ENCODE measurements at places on chromosomes 2 and 18.

GRCh38 chr2:218981390-218981880, 3.5 kb downstream of the FEV start:
- DNase-seq, result no peak

DNA sequence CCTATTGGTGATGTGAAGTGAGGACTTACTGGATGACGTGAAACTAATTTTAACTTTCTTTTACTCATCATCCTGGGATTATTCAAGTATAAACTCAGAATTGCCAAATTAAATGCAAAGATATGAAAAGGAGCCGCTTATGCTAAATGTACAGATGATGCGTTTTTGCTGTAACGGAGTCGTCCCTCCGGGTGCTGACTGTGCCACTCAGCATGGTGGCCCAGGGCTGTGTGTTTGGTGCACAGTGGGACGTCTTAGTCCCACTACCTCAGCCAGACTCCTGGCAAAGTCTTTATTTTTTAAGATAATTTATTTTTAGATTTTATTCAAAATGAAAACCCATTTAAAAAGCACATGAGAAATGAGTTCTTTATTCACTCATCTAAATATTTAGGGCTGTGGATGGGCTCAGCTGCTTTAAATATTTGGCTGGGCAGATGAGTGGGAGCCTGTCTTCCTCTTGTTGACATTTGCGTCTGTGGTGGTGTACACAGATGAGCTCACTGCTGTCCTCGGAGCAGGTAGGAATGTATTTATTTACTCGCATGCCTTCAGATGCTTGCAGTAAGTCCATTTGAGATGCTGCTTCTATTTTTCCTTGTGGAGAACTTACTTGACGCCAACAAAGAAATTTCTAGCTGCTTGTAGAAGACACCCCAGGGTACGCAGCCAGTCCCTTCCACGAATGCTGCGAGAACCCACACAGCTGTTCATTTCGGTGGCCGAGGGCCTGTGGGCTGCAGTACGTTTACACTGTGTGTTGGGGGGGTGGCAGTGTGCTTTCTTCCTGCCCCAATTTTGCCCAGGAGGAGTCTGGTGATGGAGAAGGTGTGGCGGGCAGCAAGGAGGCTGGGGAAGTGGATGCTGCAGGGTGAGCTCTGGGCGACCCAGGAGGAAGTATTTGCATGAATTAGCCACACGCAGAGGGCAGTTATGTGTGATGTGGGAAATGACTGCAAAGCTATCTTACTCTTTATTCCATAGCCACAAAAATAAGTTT, 105.0 kb downstream of the AGAP1 start:
- no peak for DNase-seq

GRCh38 chr2:172970660-172971059, 105.0 kb upstream of the MAP3K20 start:
- DNase-seq, result no peak

DNA sequence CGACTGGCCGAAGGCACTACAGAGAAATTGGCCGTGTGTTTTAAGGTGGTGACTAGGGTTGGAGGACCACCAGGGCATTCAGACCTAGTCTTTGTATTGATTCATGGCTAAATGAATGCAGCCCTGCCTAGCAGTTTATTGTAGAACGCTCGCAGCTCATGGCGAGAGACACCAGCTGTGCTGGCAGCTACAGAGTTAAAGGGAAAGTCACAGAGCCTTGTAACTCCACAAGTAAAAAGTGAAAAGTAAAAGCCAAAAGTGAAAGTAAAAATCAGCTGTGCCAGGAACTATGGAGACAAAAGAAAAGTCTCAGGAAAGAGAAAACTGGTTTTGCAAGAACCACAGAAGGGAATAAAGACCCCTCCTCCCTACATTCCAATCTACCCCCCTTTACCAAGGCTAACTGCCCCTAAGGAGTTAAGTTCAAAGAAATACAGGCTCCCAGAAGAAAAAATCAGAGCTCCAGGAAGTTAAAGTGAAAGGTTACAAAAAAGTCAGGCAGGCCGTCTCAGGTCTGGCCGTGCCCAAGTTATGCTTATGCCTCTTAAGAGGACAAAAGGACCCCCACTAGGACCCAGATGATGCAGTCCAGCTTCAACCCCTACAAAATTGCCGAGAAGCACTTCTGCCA, 46.4 kb upstream of the SELENOI start:
- DNase-seq, result no peak

DNA sequence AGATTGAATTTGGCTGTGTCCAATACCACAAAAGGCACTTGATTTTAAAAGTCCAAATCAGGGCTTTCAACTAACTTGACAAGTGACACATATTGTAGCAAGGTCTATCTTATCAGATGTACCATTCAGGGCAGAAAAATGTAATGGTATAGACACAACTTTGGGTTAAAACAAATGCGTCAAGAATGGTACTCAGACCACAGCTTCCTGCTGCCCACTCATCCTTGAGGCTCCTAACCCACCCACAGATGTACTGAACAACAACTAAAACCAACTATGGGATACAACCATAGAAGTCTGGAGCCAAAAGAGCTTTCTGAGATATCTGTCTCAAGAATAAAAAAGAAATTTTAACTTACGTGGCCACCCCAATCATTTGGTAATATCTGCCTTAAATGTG, 105.2 kb downstream of the RBM43 start:
- DNase-seq, result no peak

GRCh38 chr18:68784071-68784470, 13.8 kb upstream of the CCDC102B start:
- DNase-seq, result no peak

DNA sequence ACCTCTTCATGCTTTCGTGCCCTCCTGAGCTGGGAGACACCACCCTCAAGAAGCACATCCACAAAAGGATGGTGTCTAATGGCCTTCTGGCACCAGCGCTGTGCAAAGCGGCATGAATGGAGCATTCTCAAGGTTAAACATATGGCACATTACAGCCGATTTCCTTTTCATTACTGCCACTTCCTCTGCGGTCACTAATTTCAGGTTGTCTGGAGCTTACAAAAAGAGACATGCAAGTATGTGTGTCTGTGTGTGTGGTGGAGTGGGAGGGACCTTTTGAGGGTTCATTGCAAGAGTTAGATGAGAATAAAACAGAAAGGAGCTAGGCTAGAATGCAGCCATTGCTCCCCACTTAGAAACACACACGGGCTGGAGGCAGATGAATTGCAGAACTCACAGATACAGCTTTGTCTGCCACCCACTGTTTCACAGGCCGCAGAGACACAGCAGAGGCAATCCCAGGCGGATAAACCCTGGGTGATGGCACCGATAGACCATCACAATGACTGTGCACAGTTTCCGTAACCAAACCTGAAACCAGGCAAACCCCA, 76.0 kb downstream of the TGIF1 start:
- DNase-seq, result no peak

- DNase-seq, result no peak
These were observed 40.1 kb upstream of the SOS1 start for GRCh38 chr2:39160982-39161381.

DNA sequence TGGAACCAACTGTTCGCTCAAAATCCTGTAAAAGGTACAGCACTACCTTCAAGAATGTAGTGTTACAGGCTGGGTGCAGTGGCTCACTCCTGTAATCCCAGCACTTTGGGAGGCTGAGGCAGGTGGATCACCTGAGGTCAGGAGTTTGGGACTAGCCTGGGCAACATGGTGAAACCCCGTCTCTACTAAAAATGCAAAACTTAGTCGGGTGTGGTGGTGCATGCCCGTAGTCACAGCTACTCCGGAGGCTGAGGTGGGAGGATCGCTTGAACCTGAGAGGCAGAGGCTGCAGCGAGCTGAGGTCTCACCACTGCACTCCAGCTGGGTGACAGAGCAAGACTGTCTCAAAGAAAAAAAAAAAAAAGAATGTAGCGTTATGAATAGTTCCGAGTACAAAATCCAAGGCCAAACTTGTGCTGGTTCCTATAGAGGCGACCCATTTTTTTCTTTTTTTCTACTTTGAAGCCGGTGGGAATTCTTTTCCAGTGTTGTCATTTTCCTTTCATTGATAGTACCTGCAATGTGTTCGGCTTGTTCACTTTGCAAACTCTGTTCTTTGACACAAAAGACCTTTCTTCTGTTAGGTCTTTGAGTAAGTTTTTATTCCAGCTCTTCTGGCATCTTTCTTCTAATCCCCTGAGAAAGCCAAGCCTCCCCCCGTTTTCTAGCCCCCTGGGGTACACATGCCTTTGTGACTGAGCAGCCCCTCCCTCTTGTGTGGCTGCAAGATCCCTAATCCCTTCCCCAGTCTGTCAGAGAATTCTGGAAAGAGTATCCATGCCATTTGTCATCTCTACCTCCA, 25.1 kb downstream of the INPP5D start:
- no peak for DNase-seq

GRCh38 chr2:20539133-20539719, 92.4 kb downstream of the RHOB start:
- DNase-seq, result no peak

GRCh38 chr18:77000527-77000926, 132.1 kb downstream of the MBP start:
- DNase-seq, result peak; percentile 17

DNA sequence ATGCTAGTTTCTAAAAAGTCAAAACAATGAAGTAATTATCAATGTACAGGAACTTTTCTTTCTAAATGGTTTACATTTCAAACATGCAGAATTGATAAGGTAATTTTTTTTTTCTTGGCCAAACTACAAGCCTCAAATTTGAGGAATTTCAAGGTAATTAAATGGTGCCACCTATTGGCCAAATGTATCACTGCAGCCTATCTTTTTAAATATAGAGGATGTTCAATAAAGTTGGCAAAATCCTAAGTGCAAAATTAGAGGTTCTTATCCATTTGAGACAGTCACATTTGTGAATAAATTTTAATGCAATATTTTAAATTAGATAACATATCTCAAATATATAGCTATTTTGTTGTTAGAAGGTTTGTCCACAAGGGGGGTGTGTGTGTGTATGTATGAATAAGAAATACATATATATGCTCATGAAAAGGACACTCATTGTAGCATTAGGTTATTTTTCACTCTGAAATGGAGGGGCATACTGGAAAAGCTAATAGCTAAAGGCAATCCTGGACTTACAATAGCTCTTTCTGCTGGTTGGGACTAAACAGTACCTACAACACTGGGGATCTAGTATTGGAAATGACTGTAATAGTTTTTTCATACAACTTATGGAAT, 26.2 kb downstream of the MMADHC start:
- no peak for DNase-seq

DNA sequence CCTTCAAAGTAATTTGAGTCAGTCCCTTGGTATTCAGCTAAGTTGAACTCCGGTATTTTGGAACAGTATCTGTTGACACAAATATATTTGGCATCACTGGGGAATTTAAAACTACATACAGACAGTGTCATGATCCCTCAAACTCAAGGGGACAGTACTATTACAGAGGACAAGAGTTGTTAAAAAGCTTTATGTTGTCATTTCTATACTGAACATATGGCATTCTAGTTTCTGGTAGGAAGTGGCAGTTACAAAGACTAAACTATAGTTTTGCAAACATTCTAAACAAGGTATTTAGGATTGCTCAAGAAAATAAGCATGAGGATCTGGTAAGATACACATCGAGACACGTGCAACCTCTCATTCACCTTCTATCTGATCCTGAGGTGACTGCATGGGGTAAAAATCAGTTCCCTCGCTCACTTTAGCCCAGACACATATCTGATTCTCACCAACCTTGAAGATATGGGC, 16.6 kb upstream of the CCNYL1 start:
- DNase-seq, result no peak

GRCh38 chr2:161078211-161078539, 82.1 kb upstream of the TANK start:
- DNase-seq, result no peak

DNA sequence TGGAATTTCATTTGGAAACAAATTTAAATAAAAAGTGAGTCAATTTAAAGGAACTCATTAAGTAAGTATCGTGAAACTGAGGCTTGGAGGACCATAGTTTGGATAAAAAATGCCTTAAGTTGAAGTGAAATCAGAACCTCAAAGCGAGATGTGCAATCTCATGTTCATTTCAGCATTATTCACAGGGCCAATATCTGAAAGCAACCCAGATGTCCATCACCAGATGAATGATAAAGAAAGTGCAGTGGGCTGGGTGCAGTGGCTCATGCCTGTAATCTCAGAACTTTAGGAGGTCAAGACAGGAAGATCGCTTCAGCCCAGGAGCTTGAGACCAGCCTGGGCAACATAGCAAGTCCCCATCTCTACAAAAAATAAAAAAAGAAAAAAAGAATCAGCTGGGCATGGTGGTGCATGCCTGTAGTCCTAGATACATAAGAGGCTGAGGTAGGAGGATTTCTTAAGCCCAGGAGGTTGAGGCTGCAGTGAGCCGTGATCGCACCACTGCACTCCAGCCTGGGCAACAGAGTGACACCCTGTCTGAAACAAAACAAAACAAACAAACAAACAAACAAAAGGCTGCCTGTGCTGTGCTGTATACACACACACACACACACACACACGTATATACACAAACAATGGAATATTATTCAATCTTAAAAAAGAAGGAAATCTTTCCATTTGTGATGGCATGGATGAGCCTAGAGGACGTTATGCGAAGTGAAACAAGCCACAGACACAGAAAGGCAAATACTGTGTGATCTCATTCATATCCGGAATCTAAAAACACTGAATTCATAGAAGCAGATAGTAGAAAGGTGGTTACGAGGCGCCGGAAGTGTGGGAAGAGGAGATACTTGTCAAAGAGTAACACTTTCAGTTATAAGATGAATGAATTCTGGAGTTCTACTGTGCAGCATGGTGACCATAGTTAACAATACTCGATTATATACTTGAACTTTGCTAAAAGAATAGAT, 14.5 kb downstream of the SH3RF3 start:
- DNase-seq, result no peak

- DNase-seq, result no peak
These were observed 8.7 kb upstream of the FZD5 start for GRCh38 chr2:207778298-207778882.

GRCh38 chr2:54595161-54595803, 128.2 kb upstream of the EML6 start:
- no peak for DNase-seq

DNA sequence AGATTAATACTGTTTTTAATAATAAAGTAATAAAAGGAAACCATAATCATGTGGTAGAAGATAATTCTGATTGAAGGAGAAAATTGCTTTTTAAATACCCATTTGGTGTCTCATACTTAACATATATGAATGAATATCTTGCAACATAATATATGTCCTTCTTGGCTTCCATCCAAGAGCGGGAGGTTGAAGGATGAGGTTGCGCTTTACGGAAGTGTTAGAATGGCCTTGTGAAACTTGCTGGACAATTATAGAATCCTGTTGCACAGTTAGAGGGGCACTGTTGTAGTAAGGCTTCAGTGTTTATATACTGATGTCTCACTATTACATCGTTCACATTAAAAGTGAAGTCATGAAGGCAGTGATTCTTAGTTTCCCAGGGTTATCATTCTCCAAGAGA, 9.4 kb downstream of the INSIG2 start:
- DNase-seq, result no peak

- DNase-seq, result no peak
These were observed 64.5 kb downstream of the FAM210A start for GRCh38 chr18:13661779-13662256.

DNA sequence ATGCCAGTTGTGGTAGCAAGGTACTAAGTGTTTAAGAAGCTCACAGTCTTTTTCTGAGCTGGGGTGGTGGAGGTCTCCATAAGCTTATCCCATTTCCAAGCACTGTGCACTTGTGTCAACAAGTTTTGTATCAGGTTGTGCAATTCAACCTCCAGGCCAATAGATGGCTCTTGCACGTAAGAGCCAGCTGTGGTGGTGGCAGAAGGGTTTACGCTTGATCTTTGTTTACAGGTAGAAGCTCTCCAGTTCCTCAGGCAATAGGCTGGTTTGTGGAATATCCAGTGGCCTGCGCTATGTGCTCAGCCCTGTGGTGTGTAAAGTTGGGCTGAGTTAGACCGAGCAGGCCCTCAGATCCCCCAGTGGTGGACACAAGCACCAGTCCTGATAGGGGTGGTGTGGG, 89.7 kb upstream of the CNTNAP5 start:
- DNase-seq, result no peak

Measured in stimulated activated CD8-positive, alpha-beta memory T cell treated with anti-CD3 and anti-CD28 coated beads, Interleukin-7, amount 100 ng/mL, for 24 hours (primary cell).